Activated CD4-positive, alpha-beta T cell treated with anti-CD3 and anti-CD28 coated beads, Interleukin-2, Interleukin-6, amounts not matched to agents 100 ng/mL and 50 ng/mL, durations not matched to agents 16 hours and 8 hours (primary cell): ENCODE measurements at places on chromosomes 2 and 18.

DNA sequence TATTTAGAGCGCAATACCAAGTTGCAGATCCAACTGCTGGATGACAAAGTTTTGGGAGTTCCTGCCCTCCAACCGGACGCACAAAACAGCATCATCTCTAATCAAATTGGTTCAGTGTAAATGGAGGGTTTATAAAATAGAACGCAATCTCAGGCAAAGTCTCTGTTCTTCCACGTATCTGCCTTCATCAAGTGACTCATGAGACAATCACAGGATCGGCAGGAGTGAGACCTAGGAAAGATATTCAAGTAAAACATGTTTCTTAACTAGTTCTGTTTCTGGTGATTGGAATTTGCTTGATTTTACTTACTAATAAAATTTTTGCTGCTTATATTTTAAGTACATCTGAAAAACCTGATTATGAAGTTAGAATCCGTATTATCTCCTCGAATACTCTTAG lies 7.6 kb downstream of the FZD5 start:
- DNase-seq: no peak

DNA sequence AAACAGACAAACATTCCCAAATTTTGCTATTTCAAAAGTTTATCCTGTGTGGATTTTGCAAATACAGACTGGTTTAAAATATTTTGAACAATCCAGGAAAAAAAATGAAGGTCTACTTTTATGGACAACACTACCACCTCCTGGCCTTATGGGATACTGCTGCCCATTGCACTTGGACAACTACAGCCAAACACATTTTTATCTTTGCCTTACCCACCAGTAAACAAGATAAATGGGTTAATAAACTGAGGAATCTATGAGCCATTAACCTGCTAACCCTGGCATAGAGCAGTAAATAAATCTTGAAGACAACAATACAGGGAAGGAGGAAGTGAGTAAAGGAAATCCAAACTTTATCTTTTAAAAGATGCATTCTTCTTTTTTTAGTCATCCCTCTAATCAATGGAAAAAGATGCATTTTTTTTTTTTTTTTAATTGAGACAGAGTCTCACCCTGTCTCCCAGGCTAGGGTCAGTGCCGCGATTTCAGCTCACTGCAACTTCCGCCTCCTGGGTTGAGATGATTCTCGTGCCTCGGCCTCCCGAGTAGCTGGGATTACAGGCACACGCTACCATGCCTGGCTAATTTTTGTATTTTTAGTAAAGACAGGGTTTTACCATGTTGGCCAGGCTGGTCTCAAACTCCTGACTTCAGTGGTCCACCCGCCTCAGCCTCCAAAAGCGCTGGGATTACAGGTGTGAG lies 2.1 kb upstream of the SPIRE1 start:
- DNase-seq: peak; percentile 55

- DNase-seq: no peak
Observed at GRCh38 chr18:9223356-9223755, 86.8 kb downstream of the ANKRD12 start.

GRCh38 chr18:41899535-41899934 lies 55.5 kb upstream of the PIK3C3 start:
- no peak for DNase-seq

DNA sequence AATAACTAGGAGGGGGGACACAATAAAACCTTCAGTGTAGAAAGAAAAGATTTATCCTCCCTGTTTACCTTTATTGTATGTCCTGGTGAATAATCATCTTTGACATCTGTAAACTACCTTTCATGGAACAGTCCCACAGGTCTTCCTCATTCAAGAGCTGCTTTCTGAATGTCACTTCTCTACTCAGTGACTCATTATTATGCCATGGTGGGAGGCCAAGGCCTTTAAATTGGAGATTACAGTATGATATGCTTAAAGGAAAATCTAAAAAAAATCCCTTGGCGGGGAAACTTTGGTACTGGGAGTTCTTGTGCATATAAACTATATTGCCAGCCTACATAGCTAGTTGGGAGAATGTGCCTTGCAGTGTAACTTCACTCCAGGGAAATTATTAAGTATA lies 713.0 kb downstream of the TDRD15 start:
- no peak for DNase-seq

DNA sequence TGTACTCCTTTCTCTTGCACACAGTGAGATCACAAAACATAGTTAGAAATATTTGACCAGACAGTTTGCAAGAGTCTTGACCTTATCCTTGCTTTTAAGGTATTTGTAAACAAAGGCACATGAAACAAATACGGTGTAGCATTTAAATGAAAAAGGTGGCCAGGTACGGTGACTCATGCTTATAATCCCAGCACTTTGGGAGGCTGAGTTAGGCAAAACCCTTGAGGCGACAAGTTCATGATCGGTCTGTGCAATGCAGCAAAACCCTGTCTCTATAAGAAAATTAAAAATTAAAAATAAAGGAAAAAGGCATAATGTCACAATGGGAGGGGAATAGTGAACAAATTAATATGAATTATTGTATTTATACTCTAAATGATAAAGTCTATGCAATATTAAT lies 109.5 kb upstream of the PIK3C3 start:
- DNase-seq: no peak

- DNase-seq: no peak
Observed at GRCh38 chr2:112602917-112603316, 18.5 kb downstream of the CHCHD5 start.

GRCh38 chr2:84959566-84960506 lies 11.1 kb upstream of the KCMF1 start:
- no peak for DNase-seq

- peak; percentile 63 for DNase-seq
Observed at GRCh38 chr2:72993147-72993932, 76.0 kb downstream of the EMX1 start.

GRCh38 chr2:150312271-150312670 lies 175.2 kb downstream of the RND3 start:
- DNase-seq: no peak
